ENCODE measurements at places on chromosomes 3 and 15.
A peak's percentile ranks its signal among the peaks of the same experiment; 100 is the strongest.

GRCh38 chr15:39593071-39593655, 12.3 kb downstream of the THBS1 start:
- no peak for DNase-seq

GRCh38 chr3:59418836-59419235, 369.0 kb upstream of the CFAP20DC start:
- DNase-seq, result no peak

DNA sequence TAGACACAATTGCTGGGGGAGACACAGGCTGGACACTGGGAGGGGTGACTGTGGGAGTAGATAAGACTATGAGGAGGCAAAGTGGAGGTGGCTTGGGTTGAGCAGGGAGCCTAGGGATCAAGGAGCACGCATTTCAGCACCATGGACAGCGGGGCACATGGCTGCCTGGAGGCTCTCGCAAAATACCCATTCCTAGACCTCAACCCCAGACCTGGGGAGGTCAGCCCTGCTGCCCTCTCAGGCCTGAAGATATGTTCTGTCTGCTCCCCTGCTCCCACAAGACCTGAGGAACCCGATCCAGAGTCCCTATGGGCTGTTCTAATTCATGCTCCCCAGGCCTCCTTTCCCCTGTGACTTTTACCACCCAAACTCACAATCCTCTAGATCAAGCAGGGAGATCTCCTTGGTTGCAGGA, 16.0 kb upstream of the CPEB1 start:
- peak; percentile 23 for DNase-seq

DNA sequence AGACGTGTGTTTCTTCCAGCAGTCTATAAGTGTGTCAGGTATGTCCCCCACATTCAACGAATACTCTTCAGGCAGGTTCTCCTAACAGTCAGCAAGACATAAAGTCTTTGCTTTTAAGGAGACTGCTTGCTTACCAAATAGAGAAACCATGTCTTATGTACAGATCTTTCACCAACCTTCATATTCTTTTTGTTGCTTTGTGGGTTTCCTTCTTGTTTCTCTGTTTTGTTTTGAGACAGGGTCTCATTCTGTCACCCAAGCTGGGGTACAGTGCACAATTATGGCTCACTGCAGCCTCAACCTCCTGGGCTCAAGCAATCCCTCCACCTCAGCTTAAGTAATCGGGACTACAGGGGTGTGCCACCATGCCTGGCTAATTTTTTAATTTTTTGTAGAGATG, 14.3 kb downstream of the DYNC1LI1 start:
- no peak for DNase-seq

DNA sequence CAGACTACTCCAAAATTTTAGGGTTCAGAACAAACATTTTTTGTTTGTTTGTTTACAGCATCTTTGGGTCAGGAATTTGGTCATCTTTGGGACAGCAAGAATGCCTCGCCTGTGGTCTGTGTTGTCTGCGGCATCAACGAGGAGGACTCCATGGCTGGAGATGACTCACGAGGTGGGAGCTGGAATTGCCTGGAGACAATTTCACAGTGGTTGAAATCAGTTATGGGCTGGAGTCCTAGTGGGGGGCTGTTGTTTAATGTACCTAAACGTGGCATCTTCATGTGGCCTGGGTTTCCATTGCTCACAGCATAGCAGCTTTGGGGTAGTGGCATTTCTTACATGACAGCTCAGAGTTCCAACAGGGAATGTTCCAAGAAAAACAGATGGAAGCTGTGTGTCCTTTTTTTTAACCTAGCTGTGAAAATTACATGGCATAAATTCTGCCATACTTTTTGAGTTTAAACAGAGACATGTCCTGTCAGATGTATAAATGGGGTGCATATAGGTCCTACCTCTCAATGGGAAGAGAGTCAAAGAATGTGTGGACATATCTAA, 507.3 kb upstream of the CBLB start:
- no peak for DNase-seq

DNA sequence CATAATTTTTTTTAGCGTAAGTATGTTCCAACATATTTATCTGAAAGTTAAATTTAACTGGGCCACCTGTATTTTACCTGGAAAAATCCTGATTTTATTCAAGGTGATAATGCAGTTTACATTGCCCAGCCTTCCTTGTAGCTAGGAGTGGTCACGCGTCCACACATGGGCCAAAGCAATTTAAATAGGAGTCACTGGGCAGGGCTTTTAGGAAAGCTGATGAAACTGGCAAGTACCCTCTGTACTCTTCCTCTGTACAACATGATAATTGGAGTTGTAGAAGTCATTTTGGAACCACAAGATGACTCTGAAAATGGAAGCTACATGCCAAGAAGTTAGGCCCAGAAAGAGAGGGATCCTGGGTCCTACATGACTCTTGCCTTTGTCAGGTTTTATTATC, 9.5 kb downstream of the BTD start:
- DNase-seq, result no peak

DNA sequence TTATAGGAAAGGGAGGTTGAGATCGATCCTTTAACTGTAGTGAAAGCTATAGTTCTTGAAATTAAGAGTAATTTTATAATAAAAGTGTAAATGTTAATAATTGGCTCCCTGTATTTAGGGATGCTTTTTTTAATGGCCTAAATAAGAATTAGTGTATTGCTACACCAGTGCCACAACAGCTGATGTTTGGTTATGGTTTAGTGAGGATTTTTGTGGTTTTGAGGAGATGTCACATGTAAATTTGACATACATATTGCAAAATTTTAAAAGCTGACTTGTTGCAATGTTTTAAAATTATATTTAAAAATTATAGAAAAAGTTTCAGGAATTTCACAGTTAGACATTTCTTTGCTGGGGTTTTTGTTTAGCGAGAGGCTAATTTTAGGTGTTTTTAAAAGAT, 3.9 kb downstream of the TSC22D2 start:
- DNase-seq, result peak; percentile 49

DNA sequence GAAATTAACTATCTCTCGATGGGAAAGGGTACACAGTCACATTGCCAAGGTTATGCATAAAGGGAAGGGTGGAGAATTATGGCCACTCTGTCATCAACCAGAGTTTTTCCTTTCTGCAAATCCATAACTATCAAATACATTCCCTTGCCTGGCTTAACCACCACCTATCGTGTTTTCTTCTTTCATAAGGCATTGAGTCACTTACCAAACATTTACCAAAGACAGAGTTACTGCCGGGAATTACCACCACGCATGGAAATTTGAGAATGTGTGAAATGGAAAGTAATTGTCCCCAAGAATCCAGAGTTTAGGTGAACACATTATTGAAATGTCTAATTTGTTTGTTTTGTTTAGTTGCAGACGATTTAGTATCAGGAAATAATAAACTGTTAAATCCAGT, 134.3 kb upstream of the LRRN1 start:
- no peak for DNase-seq

DNA sequence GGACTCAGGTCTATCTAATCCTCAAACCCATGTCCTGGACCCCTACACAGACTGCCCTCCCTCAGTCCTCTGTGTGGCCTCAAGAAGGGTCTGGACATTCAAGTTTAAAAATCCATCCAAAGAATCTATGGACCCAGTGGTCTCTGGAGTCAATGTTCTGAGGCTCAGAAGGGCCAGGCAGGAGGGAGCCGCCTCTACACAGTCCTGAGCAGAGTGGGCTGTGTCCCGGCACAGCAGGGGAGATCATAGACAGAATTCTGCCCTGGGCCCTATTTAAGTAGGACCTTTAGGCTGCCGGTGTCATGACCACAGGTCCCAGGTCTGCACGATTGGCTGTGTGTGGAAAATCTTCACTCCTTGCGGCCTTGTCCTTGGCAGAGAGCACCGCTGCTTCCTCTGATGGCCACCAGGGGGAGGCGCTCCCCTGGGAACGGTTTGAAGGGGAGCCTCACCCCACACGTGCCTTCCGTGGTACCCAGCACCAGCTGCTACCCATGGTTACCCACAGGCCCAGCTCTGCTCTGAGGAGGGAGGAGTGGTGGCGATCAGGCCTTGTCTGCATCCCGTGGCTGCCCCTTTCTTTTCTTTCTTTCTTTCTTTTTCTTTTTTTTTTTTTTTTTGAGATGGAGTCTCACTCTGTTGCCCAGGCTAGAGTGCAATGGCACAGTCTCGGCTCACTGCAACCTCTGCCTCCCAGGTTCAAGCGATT, 37.9 kb downstream of the CHRD start:
- DNase-seq, result peak; percentile 71

Measured in AML-193 (cell line).